Stimulated activated CD8-positive, alpha-beta memory T cell treated with anti-CD3 and anti-CD28 coated beads, Interleukin-4, amount 100 ng/mL, for 24 hours (primary cell): ENCODE measurements at places on chromosomes 7 and 10.

GRCh38 chr10:24292304-24293293 lies 83.7 kb downstream of the KIAA1217 start:
- no peak for DNase-seq

DNA sequence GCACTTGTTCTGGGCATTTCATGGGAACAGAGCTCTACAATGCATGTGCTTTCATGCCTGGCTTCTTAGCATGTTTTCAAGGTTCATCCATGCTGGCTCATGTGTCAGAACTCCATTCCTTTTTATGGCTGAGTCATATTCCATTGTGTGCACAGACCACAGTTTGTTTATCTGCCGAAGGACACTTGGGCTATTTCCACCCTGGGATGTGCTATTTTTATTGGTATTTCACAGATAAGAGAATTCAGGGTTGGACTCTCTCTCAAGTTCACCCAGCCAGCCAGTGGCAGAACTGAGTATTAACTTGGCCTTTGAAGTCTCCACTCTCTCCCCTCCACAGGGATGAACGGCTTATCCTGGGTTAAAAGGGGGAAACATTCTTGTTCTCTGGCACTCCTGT lies 190.7 kb upstream of the GPR26 start:
- DNase-seq = no peak

GRCh38 chr10:108735380-108735779 lies 1187.9 kb downstream of the XPNPEP1 start:
- no peak for DNase-seq

- no peak for DNase-seq
These were observed 305.3 kb upstream of the NFE2L3 start for GRCh38 chr7:25846722-25847121.

DNA sequence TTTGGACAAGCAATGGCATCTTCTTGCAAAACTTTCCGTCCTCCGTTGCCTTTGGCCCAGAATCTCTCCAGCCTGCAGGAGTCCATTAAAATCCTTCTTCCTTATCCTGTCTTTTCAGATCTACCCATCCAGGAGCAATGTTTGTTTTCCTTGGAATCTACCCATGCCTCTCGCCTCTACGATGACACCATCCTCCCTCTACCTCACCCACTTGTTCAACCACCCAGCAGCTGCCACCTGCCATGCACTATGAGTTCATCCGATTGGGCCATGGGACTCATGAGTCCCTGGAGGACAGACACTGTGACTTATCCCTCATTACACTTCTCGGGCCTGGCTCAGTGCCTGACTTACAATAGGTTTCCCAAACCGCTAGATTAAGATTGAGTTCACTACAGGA lies 26.8 kb upstream of the MGMT start:
- DNase-seq = no peak

DNA sequence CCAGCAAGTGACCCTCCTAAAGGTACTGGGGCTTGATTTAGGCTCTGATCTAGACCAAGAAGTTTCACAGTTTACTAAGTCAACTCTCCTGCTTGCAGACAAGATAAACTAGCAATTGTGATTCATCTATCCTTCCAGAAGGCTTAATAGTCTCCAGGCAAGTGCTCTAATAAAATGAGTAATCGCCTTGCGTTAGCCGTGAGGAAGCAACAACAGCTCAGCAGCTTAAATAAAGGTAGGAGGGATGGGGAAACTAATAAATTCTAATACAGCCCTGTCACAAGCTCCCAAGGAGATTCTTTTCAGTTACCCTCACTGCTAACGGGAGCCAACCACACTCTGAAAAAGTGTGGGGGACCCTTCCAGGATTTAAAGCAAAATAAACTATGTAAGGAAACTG lies 48.4 kb downstream of the FRMD4A start:
- DNase-seq = no peak

- DNase-seq = no peak
These were observed 13.5 kb downstream of the TNPO3 start for GRCh38 chr7:129041142-129042085.

DNA sequence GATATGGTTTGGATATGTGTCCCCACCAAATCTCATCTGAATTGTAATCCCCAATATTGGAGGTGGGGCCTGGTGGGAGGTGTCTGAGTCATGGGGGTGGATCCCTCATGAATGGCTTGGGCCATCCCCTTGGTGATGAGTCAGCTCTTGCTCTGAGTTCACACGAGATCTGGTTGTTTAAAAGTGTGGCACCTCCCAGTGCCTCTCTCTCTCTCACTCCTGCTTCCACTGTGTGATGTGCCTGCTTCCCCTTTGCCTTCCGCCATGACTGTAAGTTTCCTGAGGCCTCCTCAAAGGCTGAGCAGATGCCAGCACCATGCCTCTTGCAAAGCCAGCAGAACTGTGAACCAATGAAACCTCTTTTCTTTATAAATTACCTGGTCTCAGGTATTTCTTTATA lies 4.8 kb upstream of the GCK start:
- peak; percentile 37 for DNase-seq

- DNase-seq = no peak
These were observed 1049.8 kb downstream of the SORCS1 start for GRCh38 chr10:106114656-106115186.

DNA sequence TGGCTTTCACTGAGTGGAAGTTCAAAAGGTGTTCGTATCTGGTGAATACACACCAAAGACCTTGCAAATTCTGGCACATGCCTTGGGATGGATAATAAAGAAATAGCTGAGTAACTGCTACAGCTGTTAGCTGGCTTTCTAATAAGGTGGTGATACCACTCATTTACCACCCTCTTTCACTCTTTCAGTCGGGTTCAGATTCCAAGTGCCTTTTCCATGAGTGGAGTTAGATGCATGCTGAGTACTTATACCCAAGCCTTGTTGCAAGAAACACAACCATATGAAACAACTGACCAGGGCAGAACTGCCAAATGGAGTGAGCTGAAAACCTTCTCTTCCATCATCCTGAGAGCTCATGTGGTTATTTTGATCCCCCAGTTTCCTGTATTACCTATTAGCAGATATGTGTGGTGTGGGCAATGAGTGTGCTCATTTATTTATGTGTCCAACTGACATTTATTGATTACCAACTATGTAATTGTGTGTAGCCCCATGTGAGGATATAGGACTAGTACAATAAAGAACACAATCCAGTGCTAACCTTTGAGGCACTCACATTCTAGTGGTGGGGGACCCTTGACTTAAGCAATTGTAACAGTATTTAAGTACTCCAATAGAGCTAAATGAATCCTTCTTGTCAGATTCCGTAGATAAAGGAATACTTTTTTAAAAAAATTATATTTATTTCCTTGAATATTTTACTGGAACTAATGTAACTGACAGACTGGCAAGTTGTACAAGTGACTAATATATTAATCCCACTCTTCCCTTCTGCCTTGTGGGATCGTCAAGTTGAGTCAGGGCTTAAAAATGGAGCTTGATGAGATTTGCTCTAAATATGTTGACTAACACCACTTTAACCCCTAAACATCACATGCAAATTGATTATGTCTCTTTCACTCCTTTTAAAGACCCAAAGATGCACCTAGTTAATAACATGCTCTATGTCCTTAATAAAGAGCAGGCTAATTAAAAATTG lies 124.7 kb downstream of the ARID5B start:
- DNase-seq = no peak

DNA sequence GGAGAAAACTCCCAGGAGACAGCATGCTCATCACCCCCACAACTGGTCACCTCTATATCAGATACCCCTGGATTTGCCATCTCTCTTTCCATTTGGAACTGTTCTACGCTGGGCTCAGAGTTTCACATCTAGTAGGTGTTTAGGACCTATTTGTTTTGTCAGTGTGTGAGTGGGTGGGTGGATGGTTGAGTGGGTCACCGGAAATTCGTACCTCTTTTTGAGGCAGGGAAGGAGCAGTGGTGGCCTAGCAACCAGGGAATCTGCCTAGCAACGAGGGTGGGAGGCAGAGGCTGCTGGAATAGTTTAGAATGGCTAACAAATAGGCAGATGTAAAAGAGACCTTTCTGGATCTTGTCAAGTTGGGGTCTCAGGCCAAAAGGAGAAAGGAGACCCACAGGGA lies 23.2 kb upstream of the SLF2 start:
- DNase-seq = no peak

GRCh38 chr10:9819756-9820494 lies 1197.7 kb upstream of the CELF2 start:
- DNase-seq = no peak

GRCh38 chr10:114609518-114610426 lies 48.3 kb downstream of the ABLIM1 start:
- DNase-seq = no peak

- no peak for DNase-seq
These were observed 208.3 kb downstream of the DNAJB6 start for GRCh38 chr7:157544980-157545680.

GRCh38 chr7:50210706-50211115 lies 93.8 kb upstream of the IKZF1 start:
- no peak for DNase-seq

GRCh38 chr10:47095848-47096612 lies 184.8 kb downstream of the PTPN20 start:
- no peak for DNase-seq

- DNase-seq = no peak
These were observed 36.9 kb downstream of the ZPBP start for GRCh38 chr7:50056131-50056530.

GRCh38 chr7:128890306-128891109 lies 20.0 kb downstream of the KCP start:
- DNase-seq = no peak

DNA sequence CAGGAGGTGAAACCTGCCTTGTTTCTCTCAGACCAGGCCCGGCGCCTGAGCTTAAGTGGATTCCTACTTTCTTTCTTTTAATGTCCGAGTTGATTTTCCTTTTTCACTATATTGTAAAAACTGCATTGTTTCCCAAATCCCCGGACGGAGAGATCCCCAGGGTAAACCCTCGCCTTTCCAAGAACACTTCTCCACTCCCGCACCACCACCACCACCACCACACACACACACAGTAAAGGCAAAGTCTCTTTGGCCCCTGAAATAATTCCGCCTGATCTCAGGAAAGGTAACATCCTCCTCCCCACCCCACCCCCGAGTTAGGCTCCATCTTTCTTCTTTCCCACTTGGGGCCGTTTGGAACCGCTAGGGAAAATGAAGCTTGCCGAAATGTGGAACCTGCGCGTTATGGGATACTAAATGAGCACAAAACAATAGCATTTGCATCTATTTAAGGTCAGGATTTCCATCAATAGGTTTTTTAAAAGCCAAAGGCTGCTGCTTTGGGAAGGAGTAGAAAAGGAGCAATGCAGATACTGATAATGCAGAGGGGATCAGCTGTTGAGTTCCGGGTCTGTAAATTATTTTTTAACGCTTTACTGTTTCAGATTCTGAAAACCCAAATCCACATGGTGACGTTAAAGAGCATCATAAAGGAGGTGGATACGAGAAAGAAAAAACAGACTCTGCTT lies 2.5 kb downstream of the HPSE2 start:
- DNase-seq = no peak

DNA sequence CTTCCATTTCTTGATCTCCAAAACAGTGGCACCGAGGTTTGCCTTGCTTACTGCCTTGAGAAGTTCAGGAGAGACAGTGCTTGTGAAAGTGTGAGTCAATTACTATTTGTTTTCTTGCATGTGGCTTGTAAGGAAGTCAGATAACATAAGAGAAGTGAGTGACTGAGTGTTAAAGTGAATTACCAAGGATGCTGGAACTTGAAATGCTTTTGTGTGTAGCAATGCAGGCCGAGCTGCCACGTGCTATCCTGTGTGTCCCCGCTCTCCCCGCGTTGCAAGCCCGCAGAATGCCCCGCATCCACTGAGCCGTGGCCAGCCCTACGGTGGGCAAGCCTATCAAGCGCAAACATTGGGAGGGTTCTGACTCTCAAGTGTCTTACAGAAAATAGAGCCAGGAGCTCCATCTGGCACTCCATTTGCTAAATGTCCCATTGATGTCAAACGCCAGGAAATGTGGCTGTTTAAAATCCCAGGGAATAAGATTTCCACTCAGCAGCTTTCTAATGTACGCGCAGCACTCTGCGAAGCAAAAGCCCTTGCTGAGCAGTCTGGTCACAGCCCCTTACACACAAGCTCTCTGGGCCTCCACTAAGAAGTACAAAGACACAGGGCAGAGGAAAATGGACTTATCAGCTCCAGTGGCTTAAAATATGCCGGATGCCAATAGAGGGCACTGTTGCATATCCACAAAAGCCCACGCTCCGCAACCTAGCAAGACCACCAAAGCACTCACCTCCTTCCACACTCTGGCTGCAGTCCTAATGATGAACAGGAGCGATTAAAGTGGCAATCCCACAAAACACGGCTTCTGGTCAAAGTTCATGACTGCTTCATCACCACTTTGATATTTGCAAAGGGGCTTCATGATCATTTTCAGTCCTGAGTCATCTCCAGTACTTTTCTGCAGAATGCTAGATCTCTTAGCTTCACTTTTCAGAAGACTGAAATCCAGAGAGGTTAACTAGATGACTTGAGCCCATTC lies 158.0 kb upstream of the ITGB1 start:
- no peak for DNase-seq

GRCh38 chr10:13699216-13699615 lies 112.5 kb downstream of the PRPF18 start:
- DNase-seq = no peak

- no peak for DNase-seq
These were observed 54.4 kb downstream of the ARMH3 start for GRCh38 chr10:102001435-102002068.

GRCh38 chr10:52665821-52666220 lies 106.8 kb downstream of the MBL2 start:
- DNase-seq = no peak

DNA sequence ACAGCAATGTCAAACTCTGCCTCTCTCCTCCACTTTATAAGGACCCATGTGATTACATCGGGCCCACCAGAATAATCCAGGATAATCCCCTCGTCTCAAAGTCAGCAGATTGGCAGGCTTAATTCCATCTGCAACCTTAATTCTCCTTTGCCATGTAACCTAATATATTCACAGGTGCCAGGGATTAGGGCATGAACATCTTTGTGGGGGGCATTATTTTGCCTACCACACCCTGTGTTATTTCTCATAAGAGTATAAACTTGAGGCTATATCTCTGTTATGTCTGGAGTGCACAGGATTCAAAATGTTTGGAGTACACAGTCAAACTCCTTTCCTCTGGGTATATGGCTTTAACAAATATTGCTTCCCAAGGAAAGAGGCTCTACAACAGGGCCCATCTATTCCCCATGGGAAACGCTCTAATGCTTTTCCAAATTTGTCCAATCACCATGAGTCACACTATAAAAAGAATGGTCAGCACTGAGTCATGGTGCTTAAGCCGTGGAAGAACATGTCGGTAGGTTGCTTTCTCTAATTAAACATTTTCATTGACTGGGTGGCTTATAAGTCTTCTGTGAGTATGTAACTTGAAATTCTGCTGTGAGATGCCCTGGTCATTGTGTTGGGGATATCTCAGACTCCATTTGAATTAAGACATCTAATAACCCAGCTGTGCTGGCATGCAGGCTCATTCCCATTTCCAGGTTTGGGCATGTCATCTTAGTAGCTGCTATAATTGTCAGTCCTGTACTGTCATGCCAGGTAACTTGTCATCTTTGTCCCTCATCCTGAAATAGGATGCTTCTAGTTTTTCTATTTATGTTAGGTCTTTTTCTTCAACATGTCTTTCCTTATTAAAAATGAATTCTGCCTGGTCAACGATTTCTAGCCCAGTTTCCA lies 11.5 kb upstream of the AKR1B10 start:
- no peak for DNase-seq
